IPS DF 6.9 (cell line): ENCODE measurements at places on chromosomes 5 and 9.

DNA sequence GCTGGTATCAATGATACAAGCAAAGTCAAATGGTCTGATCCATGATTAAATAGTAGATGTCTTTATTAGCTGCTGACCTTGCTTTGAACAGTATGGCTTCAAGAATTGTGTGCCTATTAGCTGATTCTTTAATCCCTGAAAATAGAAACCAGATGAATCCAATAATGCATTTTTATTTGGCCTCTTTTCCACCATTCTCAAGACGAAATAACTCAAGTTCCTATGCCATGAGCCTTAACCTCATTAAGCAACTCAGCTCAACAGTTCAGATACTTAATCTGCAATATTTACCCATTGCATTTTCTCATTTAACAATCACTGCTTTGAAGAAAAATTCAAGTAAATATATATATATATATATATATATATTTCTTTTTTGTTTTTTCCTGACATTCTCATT, 588.6 kb upstream of the MEF2C start:
- no peak overlapping the region for H3K4me3 ChIP-seq
- H3K27ac ChIP-seq = no peak overlapping the region
- no peaks in the 10 kb centered on the region for H3K36me3 ChIP-seq
- DNase-seq = no peak
- no peaks in the 10 kb centered on the region; the same call in 1 of the 2 replicates for H3K4me1 ChIP-seq
- no peaks in the 10 kb centered on the region for H3K27me3 ChIP-seq

DNA sequence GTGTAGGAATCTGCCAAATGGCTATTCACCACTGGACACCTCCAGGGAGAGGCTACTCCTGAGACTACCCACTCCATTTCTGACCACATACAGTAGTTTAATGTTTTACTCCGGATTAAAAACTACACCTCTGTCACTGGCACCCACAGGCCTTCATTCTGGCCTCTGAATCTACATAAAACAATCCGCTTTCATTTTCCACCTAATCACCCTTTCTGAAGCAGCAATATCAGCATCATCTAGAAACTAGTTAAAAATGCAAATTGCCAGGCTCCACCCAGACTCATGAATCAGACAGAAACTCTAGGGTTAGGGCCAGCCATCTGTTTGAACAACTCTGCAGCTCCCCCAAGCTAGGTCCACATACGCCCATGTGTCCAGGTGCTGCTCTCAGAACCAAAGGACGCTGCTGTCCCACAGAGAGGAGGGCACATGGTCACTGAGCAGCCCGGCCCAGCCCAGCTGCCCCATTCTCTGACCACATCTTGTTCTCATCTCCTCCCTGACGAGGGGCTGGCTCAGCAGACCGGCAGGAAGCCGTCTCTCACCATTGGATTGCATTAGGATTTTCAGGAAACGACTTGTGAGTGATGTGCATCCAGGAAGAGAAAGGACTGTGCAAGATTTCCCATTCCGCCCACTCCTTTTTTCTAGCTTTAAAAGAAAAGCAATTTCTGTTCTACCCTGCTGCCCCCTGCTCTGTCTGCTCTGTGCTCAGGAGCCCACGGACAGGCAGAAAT, 34.7 kb downstream of the ADAM19 start:
- no peak overlapping the region for H3K27ac ChIP-seq
- no peaks in the 10 kb centered on the region for H3K36me3 ChIP-seq
- no peaks in the 10 kb centered on the region for H3K27me3 ChIP-seq
- 0 out of 2 replicates have a peak, but pooled peaks cover 2% of the 10 kb centered on the region for H3K4me1 ChIP-seq

DNA sequence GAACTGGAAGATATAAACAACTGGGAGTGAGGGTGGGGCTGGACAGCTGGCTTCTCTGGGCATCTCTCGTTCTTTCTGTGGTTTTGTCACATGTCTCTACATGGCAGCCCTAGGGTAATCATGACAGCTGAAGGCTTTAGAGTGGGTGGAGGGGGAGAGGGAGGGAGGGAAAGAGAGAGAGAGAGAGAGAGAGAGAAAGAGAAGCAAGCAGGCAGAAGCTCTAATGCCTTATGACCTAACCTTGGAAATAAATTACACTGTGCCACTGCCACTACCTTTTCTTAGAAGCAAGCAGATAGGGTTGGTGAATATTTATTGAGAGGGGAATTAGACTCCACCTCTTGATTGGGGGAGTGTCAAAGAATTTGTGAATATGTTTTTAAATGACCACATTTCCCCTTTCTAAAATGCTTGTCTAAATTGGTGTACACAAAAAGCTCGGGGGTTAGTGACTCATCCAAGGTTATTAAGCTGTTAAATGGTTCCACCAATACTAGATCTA, 2.6 kb upstream of the DAPK1 start:
- H3K27me3 ChIP-seq = no peaks in the 10 kb centered on the region
- H3K36me3 ChIP-seq = no peaks in the 10 kb centered on the region; the same call in 1 of the 2 replicates
- no peak overlapping the region for H3K4me3 ChIP-seq
- H3K27ac ChIP-seq = no peak overlapping the region
- no peak for DNase-seq

- peaks cover 1% of the 10 kb centered on the region; the same call in 1 of the 2 replicates for H3K4me1 ChIP-seq
- no peak for DNase-seq
Measured at GRCh38 chr9:13589034-13589737, 309.7 kb upstream of the MPDZ start.

- H3K36me3 ChIP-seq = peaks cover 14% of the 10 kb centered on the region
- no peak for DNase-seq
- no peak overlapping the region for H3K4me3 ChIP-seq
- H3K27ac ChIP-seq = no peak overlapping the region
Measured at GRCh38 chr5:56919942-56920662, 10.7 kb downstream of the SETD9 start.

DNA sequence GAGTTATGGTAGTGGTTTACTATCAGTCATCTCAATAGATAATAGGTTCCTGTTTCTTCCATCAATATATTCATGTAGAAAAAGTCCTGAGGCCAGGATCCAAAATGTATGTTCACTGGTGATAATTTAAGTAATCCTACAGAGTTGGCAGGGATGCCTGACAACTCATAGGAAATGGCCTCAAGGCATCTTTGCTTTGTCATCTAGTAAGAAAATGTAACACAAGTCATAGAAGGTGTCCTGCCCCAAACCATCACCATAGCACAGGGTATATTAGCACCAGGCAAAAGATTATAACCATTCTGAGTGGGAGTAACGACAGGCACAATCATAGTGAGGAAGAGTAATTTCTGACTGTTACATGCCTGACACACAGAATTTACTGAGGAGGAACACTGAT, 257.0 kb downstream of the TMEM167A start:
- H3K4me3 ChIP-seq = no peak overlapping the region
- no peaks in the 10 kb centered on the region for H3K27me3 ChIP-seq
- H3K27ac ChIP-seq = no peak overlapping the region
- no peaks in the 10 kb centered on the region for H3K36me3 ChIP-seq
- DNase-seq = no peak

DNA sequence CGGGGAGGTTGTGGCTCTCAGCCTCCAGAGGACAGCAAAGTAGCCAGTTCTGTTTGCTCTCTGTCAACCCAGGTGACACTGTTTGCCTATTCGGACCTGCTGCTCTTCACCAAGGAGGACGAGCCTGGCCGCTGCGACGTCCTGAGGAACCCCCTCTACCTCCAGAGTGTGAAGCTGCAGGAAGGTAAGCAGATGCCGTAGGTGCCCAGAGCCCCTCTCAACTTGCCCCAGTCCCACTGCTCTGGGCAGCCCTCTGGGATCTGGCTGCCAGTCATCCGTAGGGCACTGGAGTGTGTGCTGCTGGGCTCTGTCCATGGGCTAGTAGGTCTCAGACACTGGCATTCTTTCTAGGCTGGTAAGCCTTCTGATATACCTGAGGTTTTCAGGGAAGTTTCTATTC, 59.3 kb downstream of the RGS3 start:
- H3K27ac ChIP-seq = no peak overlapping the region
- no peaks in the 10 kb centered on the region for H3K27me3 ChIP-seq
- H3K36me3 ChIP-seq = no peaks in the 10 kb centered on the region
